ENCODE measurements at places on chromosomes 5 and 9.
A peak's percentile ranks its signal among the peaks of the same experiment; 100 is the strongest.

DNA sequence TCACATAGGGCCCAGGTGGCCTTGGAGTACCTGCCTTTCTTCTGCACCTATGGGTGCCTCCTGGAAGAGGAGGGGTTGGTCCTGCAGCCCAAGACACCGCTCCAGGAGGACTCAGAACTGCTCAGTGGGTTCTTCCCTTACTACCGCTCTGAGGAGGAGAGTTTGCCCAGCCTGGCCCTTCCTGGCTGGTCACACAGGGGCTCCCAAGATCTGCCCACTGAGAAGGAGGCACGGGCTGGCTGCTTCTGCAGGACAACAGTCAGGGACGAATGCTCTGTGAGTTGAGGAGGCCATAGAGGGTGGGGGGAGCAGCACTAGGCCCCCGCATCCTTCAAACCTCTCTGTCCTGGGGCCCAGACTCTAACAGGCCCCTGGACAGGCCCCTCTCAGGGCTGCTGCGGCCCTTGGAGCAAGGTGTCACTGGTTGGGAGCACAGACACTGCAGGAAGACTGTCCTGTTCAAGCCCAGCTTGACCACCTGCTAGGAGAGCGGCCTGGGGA is 9.9 kb upstream of the SLC25A48 start:
- DNase-seq = no peak

GRCh38 chr5:59769832-59770231 is 123.7 kb downstream of the PDE4D start:
- DNase-seq = no peak

DNA sequence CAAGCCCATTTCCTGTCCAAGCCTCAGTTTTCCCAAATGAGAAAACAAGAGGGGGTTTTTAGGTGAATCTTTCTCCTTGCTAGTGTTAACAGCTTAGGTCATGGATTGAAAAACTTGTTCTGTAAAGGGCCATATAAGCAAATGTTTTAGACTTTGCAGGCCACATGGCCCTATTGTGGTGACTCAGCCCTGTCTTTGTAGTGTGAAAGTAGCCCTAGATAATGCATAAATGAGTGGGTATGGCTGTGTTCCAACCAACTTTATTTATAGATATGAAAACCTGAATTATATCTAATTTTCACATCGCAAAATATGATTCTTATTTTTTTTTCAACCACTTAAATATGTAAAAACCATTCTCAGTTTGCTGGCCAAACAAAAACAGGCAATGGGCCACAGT is 6.9 kb upstream of the BARX1 start:
- DNase-seq = no peak

GRCh38 chr5:168106008-168106761 is 185.3 kb upstream of the WWC1 start:
- peak; percentile 13 for DNase-seq
